ENCODE measurements at places on chromosomes 2 and 18.

DNA sequence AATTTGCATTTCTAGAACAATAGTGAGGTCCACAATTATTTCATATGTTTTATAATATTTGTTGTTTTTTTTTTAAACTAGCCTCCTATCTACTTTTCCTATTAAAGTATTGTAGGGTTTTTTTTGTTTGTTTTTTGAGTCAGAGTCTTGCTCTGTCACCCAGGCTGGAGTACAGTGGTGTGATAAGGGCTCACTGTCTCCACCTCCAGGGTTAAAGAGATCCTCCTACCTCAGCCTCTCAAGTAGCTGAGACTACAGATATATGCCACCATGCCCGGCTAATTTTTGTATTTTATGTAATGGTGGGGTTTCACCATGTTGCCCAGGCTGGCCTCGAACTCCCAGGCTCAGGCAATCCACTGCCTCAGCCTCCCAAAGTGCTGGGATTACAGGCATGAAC, 122.5 kb downstream of the SLC39A10 start:
- no peak for DNase-seq

- no peak for DNase-seq
Observed at GRCh38 chr2:95121093-95121406, 558 bp downstream of the MRPS5 start.

- DNase-seq = no peak
Observed at GRCh38 chr2:169599568-169599967, 15.4 kb downstream of the PPIG start.

GRCh38 chr2:60054571-60055340, 498.7 kb downstream of the BCL11A start:
- DNase-seq = no peak

DNA sequence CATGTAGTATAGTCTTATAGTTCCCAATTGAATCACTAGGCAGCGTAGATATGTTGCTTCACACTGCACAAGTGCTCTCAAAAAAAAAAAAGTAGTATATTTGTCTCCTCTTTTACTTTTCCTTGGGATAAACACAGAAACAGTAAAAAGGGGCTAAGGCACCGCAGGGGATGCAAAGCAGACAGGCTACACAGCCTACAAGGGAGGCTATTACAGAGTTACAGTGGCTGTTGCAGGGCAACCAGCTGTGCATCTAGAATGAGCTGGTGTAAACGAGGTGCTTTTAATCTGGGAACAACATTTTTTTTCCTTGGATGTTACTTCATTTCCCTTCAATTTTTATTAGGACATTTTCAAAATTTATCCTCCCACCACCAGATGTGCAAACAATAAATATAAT, 1934.7 kb upstream of the CELF4 start:
- no peak for DNase-seq

GRCh38 chr2:42084231-42084671, 36.4 kb downstream of the PKDCC start:
- DNase-seq = no peak

DNA sequence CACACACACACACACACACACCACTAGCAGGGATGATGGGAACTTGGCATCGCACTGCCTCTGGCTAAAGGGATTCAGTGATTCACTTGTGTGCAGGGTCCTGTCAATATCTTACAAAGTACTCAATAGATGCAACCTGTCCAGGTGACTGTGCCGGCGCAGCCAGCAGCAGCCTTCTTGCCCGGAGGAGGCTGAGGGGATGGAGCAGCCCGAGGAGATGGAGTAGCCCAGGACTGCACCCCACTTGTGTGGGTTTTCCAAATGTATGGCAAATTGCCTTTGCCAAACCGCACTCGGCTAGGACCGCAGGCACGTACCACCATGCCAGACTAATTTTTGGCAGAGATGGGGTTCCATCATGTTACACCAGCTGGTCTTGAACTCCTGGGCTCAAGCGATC, 31.1 kb downstream of the GBX2 start:
- no peak for DNase-seq

- DNase-seq = no peak
Observed at GRCh38 chr2:133177196-133177595, 391.1 kb downstream of the NCKAP5 start.

- DNase-seq = no peak
Observed at GRCh38 chr2:80252294-80252986, 52.1 kb downstream of the LRRTM1 start.
